ENCODE measurements at places on chromosomes 11 and 22. TPM values are rescaled to one million over a fixed set of nuclear protein-coding genes. Genes with fewer than 3 reads are reported as not detected.

Gene FBXO3
- 93.9 TPM for total RNA-seq

Gene MRGPRF
- total RNA-seq = under 0.01 TPM

Gene NCR3LG1
- 5.1 TPM for total RNA-seq

Gene SAA1
- total RNA-seq = not detected

Gene CHRNA10
- total RNA-seq = 0.31 TPM

Gene NAGA
- 42.8 TPM for total RNA-seq

Gene POU2AF1
- 3.4 TPM for total RNA-seq

Gene C11orf98
- total RNA-seq = 4.9 TPM

Gene HORMAD2
- total RNA-seq = not detected

Gene HEPHL1
- not detected for total RNA-seq

Gene CHEK1
- 7.3 TPM for total RNA-seq

Gene ARHGAP32
- 4.9 TPM for total RNA-seq

Gene YAP1
- 0.10 TPM for total RNA-seq

Gene ZP1
- not detected for total RNA-seq

Gene ACRV1
- not detected for total RNA-seq

Gene SCUBE2
- total RNA-seq = not detected

Gene SCGB1A1
- not detected for total RNA-seq

Gene FBLN1
- total RNA-seq = 0.10 TPM

Gene PUS3
- total RNA-seq = 5.8 TPM

Gene ADAMTS15
- total RNA-seq = not detected

Gene FAM111B
- 3.3 TPM for total RNA-seq

Gene HMOX1
- total RNA-seq = 46.6 TPM

Gene KRTAP5-8
- not detected for total RNA-seq

Gene TNNI2
- 8.6 TPM for total RNA-seq

Gene DKK3
- total RNA-seq = 0.73 TPM

Gene SERPING1
- total RNA-seq = 2.4 TPM

Gene AMBRA1
- total RNA-seq = 29.1 TPM

Gene ROBO4
- 0.31 TPM for total RNA-seq

Gene MPPED1
- not detected for total RNA-seq

Gene RASD2
- total RNA-seq = 0.52 TPM

Gene CYTH4
- 124 TPM for total RNA-seq

Gene PATE2
- total RNA-seq = not detected

Gene KIRREL3
- 0.10 TPM for total RNA-seq

Gene MGAT3
- 0.21 TPM for total RNA-seq

Gene ARHGAP20
- 0.21 TPM for total RNA-seq

Gene MTMR2
- 8.2 TPM for total RNA-seq

Gene APOBEC3B
- total RNA-seq = 0.31 TPM

Gene VSTM5
- total RNA-seq = not detected

Gene SCGB1C1
- not detected for total RNA-seq

Gene FOSL1
- total RNA-seq = 4.0 TPM

Gene SHANK3
- under 0.01 TPM for total RNA-seq

Gene PLEKHB1
- total RNA-seq = 15.3 TPM

Gene ANKK1
- total RNA-seq = 0.31 TPM
